HEK293T (cell line): ENCODE measurements at places on chromosomes 5 and 9.

DNA sequence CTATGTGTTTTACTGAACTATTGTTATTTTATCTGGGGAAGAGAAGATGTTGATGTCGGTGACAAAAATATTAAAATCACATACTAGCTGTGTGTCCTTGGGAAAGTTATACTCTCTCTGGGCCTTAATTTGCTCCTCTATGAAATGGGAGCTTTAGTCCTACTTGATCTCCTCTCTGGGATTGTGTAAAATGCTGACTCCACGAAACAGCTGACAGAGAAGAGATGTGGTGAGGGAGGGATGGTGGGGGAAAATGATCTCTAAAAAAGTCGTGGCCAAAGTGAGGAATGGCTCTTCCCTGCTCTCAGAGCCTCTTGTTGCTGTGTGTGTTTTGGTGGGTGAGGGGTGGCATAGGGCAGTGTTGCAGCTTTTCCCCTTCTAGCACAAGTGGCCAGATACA is 173.7 kb downstream of the MELK start:
- DNase-seq: no peak

GRCh38 chr5:160905285-160905684 is 53.3 kb upstream of the ATP10B start:
- DNase-seq: no peak

- no peak for DNase-seq
Measured at GRCh38 chr5:36033486-36033885, 33.2 kb downstream of the UGT3A2 start.

GRCh38 chr5:115770466-115770865 is 46.0 kb downstream of the CDO1 start:
- DNase-seq: peak; percentile 17

GRCh38 chr5:156836846-156837245 is 13.2 kb upstream of the PPP1R2B start:
- no peak for DNase-seq

DNA sequence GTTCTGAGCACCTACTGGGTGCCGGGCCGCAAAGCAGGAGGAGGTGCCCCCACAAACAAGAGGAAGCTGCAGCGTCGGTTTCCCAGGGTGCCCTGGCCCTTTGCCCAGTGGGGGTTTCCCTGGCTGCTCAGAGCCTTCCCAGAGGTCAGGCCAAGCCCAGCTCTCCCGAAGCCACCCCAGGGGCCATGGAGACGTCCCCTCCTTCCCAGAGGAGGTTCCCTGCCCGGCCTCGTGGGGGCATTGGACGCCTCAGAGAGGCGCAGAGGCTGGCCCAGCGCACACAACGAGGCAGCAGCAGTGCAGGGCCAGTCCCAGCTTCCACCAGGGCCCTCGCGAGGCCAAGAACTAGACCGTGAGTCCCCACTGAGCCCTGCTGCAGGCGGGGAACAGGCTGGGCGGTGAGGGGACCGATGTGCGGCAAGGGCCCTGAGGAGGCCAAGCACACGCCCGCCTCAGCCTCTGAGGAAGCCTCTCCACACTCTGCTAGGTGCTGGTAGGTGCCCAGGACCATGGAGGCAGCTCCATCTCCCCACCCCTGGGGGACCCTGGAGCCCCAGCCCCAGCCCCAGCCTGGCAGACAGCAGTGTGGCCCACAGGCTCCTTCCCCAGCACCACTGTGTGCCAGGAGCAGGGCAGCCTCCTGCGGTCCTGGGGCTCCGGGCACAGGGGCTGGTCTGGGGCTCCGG is 7.0 kb downstream of the DIPK1B start:
- DNase-seq: no peak

GRCh38 chr9:109307380-109308240 is 13.2 kb downstream of the EPB41L4B start:
- peak; percentile 32 for DNase-seq

DNA sequence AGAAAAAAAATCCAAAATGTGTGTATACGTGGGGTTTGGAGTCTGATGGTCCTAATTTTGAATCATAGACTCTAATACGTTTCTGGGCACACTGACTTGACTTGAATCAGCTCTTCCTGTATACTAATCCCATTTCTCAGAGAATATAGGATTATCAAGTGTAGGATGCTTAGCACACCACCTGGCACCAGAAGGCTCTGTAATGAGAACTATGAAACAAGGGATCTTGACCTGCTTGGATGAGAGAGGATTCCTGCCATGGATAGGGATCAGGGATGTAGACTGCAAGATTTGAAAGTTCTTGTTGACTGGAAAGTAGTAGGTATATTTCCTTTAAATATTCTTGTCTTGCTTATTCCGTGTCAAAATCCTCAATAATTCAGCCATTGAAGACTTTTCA is 7.8 kb downstream of the HSPA4 start:
- DNase-seq: no peak

- DNase-seq: peak; percentile 32
Measured at GRCh38 chr9:72363908-72364678, 915 bp downstream of the ZFAND5 start.

- DNase-seq: no peak
Measured at GRCh38 chr9:72599874-72600534, 78.6 kb downstream of the TMC1 start.

GRCh38 chr5:149426931-149427330 is 47.8 kb upstream of the IL17B start:
- DNase-seq: no peak

GRCh38 chr9:14987858-14988257 is 77.6 kb upstream of the FREM1 start:
- no peak for DNase-seq

DNA sequence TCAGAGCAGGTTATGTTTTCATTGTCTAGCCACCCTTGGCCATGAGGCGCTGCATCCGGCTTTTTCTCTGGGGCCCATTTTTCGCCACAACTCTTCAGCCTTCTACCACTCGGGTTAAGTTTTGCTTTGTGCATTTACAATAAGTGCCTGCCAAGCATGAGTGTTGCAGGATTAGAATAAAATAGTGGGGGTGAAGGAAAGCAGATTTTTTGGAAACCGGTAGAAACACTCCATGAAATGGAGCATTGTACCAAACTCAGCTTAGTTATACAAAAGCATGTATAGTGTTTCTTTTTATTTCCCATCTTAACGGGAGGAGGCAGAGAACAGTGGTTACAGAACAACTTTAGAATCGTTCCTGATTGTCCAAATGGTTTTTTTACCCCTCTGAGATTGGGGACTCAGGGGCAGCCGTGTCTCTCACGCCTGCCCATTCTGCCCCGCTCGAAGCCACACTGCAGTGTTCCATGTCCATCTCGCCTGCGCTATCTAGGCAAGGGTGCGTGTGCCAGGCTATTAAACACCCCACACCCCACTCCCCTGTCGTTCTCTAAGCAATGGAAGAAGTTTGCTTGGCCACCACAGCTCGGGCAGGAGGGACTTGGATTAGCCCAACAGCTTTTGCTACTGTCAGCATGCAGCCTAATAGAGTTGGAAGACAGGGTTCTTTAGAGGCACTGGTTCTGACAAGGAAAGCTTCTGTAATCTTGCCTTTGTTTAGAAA is 268.8 kb upstream of the WWC1 start:
- no peak for DNase-seq

- DNase-seq: no peak
Measured at GRCh38 chr5:3324421-3325101, 271.1 kb upstream of the IRX1 start.

DNA sequence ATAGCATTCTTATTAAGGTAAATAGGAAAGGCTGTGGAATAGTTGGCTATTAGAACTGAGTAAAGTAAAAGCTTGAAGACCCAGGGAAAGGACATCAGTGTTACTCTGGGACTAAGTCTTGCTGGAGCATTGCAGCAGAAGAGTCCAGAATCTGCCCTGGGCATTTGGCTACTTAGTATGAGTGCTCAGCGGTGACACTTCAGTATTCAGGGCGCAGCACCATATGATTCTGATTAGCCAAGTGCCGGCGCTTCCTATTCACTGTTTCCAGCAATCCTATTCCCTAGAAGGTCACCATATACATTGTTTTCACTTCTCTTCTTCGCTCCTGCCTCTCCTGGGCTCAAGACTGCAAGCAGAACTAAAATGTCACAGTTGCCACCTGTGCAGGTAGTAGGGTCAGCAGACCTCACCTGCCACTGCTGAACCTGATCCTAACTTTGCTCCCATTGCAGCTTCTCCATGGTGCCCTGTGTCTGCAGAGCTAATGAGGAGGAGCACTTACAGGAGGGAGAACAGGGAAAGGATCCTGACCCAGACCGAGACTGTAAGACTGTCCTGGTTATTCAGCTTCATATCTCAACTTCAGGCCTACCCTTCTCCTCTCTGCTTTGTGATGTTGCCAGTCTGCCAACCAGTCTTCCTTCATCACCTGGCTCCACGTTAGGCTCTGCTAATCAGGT is 313.6 kb upstream of the PIK3R1 start:
- DNase-seq: no peak

DNA sequence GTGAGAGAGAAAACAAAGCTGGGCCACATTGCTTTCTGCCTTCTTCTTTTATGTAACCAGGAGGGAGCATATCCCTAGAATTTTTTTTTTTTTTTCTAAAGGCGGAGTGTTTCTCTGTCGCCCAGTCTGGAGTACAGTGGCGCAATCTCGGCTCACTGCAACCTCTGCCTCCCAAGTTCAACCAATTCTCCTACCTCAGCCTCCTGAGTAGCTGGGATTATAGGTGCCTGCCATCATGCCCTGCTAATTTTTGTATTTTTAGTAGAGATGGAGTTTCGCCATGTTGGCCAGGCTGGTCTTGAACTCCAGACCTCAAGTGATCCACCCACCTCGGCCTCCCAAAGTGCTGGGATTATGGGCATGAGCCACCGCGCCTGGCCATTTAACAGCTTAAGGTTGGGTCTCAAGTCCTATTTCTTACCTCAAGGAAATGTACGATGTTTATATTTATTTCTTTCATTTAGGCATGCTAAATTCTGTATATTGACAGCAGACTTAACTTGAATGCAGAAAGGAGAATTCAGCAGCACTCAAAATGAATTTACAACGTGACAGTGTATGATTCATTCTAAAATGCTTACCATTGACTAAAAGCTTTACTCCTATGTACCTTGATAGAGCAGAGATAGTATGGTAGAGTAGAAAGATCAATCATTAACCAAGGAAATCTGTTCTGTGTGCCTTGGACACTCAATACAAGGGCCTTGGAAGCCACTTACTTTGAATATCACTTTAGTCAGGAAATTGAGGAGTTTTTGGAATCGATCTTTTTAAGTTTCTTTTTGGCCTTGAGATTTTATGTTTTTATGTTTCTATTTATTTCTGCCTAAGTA is 100.9 kb downstream of the F2RL2 start:
- DNase-seq: no peak

DNA sequence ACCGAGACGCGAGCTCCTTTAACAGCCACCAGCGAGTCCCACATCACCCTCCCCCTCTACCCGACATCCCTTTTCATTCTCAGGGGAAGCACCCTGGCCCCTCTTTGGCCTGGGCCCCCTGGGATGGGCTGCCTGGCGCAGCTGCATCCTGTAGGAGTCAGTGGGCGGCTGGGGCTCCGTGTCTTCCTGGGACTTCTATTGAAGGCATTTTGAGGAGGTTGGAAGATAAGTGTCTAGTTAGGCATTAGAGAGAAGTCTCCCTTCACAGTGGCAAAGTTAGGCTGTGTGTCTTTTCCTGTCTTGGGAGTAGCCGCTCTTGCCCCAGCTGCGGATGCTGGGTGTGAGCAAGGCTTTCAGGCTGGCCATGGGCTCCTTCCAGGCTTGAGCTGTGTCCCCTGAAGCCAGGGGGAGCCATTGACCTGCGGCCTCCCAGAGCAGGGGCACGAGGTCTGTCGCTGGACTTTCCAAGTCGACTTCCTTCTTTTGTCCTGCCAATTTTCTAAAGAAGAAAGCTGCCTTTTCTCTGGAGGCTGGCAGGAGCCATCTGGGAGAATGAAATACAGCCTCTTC is 18.6 kb upstream of the NKD2 start:
- no peak for DNase-seq

GRCh38 chr5:80067016-80067415 is 31.9 kb downstream of the THBS4 start:
- no peak for DNase-seq

GRCh38 chr9:13171261-13171660 is 108.2 kb downstream of the MPDZ start:
- DNase-seq: no peak

GRCh38 chr5:37787742-37788141 is 52.1 kb downstream of the GDNF start:
- no peak for DNase-seq

DNA sequence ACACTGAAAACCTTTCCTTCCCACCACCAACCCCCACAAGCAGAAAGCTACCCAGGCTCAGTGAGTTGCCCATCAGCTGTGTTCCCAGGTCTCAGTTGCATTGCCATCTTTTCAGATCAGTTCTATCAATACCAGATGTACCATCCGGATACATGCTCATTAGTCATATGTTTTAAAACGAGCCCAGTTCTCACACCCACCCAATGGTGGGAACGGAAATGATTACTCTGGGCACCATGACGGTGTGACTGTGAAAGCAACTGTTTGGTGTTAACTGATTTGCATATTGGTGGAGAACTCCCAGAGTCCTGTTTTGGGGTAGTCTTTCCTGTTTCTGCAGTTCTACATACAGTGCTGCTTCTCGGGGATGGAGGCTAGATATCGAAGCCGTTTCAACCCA is 212.3 kb downstream of the TRIM36 start:
- no peak for DNase-seq

DNA sequence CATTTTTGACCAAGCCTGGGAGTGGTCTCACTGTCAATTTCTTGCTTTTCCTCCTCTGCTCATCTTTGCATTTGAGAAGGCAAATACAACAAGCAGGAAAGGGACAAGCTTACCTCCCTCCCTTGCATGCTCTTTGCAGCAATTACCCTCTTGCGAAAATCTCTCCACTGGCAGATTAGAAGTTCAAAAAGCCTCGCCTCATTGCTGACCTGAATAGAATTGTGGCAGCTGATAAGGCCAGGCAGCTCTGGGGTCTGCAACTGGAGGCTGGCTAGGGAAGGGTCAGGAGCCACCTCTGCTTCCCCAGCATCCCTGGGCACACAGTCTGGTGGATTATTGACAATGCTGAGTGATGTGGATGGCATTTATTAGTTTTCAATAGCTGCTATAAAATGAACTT is 362.3 kb upstream of the KIF2A start:
- no peak for DNase-seq

DNA sequence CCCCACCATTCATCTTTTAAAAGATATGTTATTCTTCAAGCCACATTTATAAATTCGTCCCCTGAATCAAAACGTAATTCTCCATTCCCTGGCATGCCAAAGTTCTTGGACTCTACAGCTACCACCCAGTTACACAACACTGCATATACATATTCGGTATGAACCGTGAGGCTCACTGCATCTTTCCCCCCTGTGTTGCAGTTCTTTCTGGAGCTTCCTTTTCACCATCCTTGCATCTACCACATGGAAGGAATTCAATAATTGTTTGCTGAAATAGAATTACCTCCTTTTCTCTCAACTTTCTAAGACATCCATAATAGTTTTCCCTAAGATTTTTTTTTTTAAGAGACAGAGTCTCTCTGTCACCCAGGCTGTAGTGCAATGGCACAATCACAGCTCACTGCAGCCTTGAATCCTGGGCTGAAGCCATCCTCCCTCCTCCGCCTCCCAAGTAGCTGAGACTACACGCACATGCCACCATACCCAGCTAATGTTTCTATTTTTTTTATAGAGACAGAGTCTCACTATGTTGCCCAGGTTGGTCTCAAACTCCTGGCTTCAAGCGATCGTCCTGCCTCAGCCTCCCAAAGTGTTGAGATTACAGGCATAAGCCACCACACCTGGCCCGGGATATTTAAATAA is 3.3 kb downstream of the LPAR1 start:
- no peak for DNase-seq

GRCh38 chr9:89712283-89712682 is 107.5 kb downstream of the GADD45G start:
- DNase-seq: no peak
